ENCODE measurements at places on chromosomes 3 and 15.
A peak's percentile ranks its signal among the peaks of the same experiment; 100 is the strongest.

DNA sequence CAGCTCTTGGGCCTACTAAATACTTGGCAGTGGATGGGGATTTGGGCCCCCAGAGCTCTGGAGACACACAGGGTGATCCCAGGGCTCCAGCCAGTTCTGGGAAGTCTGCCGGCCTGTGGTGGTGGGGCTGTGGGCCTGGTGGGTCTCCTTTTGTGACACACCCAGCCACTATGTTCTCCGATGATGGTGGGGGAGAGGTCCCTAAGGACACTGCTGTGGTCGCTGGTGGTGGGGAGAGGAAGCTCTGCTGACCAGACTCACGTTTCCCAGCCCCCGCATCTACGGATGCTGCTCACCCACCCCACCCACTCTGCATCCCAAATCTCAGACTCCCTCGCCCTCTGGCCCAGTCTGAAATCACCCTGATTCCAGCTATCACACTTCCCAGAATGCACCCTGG is 396 bp downstream of the PLA2G4D start:
- DNase-seq = no peak

DNA sequence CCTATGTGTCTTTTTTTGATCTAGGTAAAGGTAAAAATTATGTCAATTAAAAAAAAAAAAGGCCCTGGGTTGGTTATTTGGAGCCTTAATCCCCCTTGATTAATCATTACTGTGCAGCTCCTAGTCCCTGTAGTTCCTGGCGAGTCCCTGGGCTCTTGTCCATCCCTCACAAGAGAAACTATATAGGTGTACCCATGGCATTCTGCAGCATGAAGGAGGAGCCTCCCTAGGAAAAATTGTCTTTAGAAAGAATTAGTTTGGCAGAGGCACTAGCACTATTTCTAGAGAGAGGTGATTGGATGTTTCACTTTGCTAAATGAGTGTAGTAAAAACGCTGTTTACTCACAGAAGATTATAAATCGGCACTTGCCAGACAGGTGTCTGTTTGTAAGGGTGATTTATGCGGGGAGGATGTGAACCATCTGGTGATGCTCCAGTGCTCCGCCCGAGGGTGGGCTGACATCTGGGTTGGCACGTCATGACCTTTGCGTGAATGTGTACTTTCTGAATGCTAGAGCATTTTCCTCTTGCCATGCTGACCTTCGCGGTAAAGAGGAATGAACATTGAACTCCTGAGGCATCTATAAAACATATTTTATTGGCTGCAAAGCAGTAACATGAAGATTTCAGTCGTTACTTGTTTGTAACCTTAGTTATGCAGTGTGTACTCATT is 12.6 kb downstream of the PLCL2 start:
- DNase-seq = peak; percentile 19

DNA sequence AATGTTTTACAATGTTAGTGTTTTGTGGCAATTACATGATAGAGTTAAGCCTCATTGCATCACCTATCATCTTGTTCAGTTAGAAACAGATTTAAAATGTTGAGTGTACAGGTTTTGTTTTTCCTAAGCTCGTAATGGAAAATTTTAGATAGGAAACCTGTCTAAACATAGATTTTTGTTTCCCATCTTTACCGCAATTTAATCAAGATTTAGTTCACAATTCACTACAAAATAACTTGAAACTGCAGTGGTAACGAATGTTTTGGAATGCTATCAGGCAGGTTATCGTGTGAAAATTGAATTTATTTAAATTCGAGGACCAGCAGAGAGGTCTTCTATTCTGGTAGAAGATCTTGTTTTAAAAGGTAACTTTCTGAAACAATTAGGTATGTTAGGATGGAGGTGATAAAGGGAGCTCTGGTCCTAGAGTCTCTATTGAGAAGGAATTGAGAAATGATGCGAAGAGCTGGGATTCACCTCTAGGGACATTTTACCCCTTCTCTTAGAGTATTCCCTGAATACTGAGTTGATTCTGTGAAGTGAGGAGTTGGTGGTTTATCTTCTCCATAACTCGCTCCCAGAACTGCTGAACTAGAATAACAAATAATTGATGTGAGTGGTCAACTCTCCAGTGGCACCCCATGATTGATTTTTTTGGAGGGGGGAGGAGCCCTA is 1.4 kb downstream of the DOCK3 start:
- no peak for DNase-seq

DNA sequence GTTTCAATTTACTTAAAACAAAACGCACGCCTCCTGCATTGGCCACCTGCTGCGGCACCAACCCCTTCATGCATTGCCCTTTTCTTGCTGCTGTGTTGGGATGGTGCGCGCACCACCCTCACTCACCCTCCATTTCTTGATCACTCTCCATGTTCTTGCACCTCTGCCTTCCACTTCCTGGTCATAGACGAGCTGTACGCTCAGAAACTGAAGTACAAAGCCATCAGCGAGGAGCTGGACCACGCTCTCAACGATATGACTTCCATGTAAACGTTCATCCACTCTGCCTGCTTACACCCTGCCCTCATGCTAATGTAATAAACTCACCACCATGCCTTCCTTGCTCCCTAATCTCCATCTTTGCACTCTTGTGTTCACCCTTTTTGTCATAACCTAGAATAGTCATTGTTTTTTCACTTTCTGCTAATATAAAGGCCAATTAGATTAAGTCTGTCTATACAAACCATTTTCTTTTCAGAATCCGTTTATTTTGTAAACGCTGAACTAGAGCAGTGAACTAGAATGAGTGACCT is 21.4 kb downstream of the TPM1 start:
- DNase-seq = no peak

DNA sequence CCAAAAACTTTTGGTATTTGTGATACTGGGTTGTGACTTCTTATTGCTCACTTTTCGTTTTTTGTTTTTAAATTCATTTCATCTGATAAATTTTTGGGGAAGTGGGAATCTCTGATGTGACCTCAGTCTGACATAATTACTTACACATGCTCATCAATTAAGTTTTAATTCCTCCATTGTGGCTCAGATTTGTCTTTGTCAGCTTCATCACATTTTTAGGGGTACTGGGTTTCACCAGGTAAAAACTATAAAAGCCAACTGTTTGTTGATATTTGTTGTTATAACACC is 425.3 kb upstream of the TGFBR2 start:
- DNase-seq = no peak

DNA sequence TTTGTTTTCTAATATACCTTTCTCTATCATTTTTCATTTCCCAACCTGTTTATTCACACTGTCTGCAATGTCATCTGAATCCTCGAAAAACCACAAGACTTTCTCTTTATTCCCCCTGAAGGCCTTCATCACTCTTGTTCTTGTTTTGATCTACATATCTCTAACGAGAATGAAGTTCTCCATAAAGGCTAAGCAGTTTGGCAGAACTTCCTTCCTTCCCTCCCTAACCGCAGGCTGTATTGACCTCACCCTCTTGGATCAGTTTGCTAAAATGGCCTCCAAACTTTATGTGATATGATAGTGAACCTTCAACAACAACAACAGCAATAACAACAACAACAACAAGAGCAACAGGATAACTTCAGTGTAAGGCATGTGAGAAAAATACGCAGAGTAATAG is 392.8 kb downstream of the TIGIT start:
- no peak for DNase-seq

DNA sequence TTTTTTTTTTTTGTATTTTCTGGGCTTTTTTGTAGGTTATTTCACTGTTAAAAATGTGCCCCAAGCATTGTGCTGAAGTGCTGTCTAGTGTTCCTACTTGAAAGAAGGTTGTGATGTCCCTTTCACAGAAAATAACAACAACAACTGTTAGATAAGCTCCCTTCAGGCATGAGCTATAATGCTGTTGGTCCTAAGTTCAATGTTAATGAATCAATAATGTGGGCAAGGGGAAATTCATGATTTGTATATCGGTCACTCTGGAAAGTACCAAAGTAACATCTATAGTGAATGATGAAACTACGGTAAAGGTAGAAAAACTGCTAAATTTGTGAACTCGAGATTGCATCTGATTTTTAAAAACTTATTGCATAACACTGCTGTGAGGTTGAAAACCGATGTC is 539.4 kb downstream of the CADM2 start:
- no peak for DNase-seq

GRCh38 chr15:98547741-98548138 is 100.6 kb upstream of the IGF1R start:
- no peak for DNase-seq

DNA sequence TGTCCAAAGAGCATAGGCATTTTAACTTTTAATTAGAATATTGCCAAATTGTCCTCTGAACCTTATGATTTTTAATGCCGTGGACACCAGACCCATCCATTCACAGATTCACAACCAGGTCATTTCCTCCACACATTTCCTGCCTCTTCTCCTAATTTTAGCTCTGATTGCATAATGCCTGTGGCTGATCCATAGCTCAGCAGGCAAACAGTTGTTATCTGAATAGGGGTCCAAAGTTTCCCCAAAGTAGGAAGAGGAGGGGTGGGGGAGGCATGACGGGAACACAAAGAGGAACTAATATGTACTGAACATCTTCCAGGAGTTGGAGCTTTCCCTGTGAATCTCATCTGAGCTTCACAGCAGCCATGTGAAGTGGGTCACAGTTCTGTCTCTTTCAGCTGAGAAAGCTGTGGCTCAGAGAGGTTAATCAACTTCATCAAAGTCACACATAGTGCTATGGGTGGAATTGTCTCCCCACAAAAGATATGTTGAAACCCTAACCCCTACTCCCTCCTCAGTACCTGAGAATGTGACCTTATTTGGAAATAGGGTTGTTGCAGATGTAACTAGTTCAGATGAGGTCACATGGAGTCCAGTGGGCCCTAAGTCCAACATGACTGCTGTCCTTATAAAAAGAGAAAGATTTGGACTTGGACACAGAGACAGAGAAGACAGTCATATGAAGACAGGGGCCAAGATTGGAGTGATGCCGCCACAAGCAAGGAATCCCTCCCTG is 106.7 kb upstream of the AGBL1 start:
- DNase-seq = no peak

GRCh38 chr15:47876986-47877385 is 159.7 kb downstream of the SEMA6D start:
- no peak for DNase-seq

DNA sequence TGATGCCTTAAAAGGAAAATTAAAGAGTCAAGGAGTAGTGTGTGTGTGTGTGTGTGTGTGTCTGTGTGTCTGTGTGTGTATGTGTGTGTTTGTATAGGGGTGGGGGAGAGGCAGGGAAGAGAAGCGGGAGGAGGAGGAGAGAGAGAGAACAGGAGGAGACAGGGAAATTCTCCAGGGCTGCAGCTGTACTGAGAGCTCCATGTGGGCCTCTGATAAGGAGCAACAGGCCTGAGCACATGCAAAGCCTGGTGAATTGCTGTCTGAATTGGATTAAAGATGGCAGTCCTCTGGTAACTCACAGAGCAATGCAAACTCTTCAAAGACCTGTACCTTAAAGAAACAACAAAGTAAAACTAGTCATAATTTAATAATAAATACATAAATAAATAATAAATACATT is 70.6 kb downstream of the SEMA6D start:
- no peak for DNase-seq

- no peak for DNase-seq
Observed at GRCh38 chr15:84871428-84871985, 13.0 kb upstream of the SLC28A1 start.

DNA sequence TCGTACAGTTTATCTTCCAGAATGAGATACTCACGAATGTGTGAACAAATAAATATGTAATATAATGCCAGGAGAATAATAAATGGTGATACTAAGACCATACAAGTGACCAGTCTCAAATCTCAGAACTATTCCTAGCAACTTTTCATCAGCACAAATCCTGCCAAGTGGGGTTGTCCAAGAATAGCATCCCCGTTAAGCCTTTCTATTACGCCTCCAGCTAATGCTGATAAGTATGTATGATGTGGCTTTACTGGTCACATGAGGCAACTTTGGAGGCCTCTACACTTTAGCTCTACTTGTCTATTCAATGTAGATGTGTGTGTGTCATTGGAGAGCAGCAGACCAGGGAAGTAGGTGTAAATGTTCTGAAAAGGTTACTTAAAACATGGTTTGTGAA is 129.5 kb downstream of the KCNMB2 start:
- no peak for DNase-seq

- no peak for DNase-seq
Observed at GRCh38 chr3:133464573-133464972, 64.7 kb downstream of the BFSP2 start.

DNA sequence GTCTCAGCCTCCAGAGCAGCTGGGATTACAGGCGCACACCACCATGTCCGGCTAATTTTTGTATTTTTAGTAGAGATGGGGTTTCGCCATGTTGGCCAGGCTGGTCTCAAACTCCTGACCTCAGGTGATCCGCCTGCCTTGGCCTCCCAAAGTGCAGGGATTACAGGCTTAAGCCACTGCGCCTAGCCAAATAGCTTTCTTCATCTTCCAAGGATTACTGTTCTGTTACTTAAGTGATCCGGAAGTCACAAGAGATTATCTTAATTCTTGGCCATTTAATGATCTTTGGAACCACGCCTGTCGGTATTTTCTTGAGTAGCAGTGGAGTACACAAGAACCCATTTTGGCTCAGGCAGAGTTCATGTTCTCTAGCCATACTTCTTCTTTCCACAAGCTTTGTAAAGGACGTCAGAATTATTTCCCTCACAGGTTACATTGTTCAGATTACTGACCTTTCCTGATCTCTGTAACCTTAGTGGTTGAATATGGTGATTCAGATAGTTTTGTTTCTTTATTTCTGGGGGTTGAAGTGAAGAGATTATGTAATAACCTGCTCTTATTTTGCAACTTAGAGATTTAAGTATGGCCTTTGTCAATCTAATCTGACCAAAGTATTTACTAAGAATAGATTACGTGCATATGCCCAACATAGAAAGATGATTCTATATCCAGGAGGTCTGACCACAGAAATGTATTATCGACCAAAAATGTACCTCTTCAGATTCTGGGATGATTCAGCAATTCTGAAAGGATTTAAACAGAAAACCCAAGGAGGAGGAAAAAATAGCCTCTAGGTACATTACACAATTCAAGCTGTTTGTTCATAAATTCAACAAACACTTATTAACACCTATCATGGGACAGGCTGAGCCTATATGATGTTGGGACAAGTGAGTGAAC is 132.2 kb downstream of the GREM1 start:
- no peak for DNase-seq

GRCh38 chr15:68341760-68342725 is 64.5 kb downstream of the FEM1B start:
- DNase-seq = no peak

- DNase-seq = no peak
Observed at GRCh38 chr3:114953800-114954199, 193.3 kb downstream of the ZBTB20 start.

DNA sequence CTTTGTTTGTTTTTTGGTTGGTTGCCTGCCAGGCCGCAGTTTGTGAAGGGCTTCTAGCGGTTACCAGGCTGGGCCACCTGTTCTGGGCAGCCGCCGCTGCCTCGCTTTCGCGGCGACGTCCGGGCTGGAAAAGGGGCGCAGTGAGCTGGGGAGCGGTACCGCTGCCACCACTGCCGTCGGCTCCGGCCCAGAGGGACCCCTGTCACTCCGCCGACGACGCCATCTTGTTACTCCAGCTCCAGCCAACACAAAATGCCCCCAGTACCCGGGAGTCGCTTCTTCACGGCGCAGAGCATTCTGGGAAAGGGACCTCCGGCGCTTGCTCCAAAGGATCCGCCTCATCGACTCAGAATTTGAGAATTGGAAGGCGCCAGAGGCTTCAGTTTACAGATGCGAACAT is 238.8 kb downstream of the CDIN1 start:
- no peak for DNase-seq

- DNase-seq = no peak
Observed at GRCh38 chr15:100269831-100270230, 71.9 kb downstream of the ADAMTS17 start.

- DNase-seq = no peak
Observed at GRCh38 chr3:189195302-189195701, 23.5 kb downstream of the TPRG1 start.
